ENCODE measurements at places on chromosomes 1 and 21. TPM values are rescaled to one million over a fixed set of nuclear protein-coding genes. Genes with fewer than 3 reads are reported as not detected.
A peak's percentile ranks its signal among the peaks of the same experiment; 100 is the strongest.

- DNase-seq: no peak
Measured at GRCh38 chr1:94982398-94982797, 55.5 kb upstream of the CNN3 start.

DNA sequence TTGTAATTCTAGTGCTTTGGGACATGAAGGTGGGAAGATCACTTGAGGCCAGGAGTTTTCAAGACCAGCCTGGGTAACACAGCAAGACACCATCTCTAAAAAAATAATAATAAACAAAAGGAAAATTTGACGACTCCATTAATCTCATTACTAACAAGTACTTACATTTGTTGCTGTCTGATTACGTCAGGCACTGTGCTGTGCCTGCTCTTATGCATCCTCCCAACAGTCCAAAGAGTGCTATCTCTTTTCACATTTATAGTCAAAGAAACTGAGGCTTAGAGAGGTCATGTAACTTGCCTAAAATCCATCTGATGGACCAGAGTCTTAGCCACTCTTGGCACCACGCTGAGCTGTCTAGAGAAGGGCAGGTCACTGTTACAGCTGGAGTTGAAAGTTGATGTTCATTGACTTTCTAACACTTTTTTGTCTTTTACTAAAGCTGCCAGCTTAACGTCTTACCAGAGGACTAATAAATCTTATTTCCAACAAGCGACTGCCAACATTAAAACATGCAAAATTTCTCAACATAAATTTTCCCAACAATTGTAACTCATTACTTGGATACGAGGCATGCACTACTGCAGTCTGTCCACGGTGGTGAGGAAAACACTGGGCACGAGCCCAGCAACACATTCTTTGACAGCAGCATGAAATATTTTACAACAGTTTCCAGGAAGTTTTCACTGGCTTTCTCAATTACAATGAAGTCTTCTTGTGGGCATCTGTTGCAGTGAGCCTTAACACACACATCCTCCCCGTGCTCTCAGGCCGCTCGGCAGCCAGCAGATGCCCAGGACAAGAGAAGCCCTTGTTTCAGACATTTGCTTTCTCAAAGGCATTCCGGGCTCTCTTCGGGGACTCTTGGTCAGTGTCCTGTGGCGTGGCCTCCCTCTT lies 262.9 kb upstream of the PROX1 start:
- DNase-seq: peak; percentile 54

DNA sequence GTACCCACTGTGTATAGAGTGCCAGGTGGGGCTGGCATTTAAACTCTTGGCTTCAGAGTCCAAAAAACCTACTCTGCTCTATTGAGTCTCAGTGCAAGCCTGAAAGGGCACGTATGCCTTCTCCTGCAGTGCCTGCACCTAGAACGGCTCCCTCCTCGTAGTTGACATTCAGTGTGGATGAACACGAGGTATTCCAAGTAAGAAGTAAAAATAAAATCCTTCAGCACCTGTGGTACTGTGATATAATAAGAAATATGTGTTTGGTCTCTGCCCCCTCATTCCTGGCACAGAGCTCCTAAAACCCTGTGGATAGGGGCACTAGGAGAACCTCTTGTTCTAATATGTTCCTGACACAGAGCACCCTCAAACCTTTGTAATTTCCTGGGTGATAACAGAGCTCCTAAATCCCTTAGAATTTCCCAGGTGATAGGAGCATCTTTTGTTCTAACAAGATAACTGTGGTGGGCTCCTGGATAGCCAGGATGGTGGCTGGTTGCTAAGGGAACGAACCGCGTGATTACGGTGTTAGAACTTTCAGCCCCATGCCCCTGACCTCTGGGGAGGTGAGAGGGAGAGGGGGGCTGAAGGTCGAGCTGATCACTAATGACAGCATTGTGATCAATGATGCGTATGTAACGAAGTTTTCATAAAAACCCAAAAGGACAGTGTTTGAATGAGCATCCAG lies 16.8 kb downstream of the UCK2 start:
- no peak for DNase-seq

Gene S100A14
- total RNA-seq: 141 TPM

Gene GSTM3
- 297 TPM for total RNA-seq
